Stimulated activated CD4-positive, alpha-beta T cell treated with anti-CD3 and anti-CD28 coated beads, Interleukin-4, amount 100 ng/mL, for 4 hours (primary cell): ENCODE measurements at places on chromosomes 11 and 22.

DNA sequence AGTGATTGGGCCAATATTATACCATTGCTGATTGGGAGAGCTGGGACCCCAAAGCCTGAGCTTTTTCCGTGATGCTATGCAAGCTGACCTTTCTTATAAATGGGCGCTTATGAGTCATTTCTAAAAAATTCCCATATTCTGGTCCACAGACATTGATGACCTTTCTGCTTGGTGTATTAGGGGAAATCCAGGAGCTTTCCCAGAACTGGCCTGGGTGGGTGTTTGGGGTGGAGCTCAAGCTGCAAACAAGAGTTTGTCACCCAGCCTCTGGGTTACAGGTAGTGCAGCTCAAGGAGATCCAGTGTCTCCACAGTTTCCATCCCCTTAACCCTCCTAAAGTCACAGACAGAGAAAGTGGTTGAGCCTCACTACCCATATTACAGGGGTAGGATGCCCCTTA is 67.7 kb downstream of the CCDC81 start:
- DNase-seq: no peak

- no peak for DNase-seq
Observed at GRCh38 chr11:117371453-117371852, 43.8 kb downstream of the CEP164 start.

DNA sequence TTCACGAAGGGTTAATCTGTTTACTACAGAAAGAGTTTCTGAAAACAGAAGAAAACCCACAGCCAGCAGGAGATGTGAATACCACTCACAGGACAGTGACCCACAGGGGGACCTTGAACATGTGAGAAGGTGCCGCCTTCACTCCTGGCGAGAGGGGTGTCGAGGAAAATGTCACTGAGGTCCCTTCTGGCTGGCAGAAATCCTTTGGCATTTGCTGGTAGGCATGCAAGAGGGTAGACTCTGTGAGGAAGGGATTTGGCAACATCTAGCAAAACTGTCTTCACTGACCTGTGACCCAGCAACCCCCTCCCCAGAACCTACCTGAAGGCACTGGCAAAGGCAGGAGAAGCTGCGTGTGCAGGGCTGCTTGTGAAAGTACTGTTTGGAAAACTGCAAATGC is 8.6 kb downstream of the KCNQ1 start:
- DNase-seq: no peak

DNA sequence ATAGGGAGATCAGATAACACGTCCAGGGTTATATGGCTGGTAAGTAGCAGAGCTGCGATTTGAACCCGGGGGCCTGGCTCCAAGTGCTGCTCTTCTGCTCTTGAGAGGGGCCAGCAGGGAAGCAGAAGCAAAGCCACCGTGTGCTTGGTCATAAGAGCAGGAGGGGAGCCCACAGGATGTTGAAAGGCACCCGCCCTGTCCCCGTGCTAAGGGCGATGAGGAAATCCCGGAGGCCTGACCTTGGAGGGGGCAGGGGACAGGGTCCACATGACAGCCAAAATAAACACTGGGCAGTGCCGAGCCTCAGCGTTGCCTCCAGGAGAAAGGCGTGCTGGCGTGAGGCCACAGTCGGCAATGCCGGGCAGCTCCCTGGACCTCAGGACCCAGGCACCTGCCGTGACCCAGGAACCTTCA is 28.8 kb downstream of the TOM1 start:
- DNase-seq: no peak

- DNase-seq: no peak
Observed at GRCh38 chr11:94305146-94305545, 766 bp downstream of the IZUMO1R start.

- no peak for DNase-seq
Observed at GRCh38 chr22:50606165-50606945, 5.8 kb downstream of the MAPK8IP2 start.
